Activated CD4-positive, alpha-beta T cell treated with anti-CD3 and anti-CD28 coated beads for 24 hours (primary cell): ENCODE measurements at places on chromosomes 5 and 9.

DNA sequence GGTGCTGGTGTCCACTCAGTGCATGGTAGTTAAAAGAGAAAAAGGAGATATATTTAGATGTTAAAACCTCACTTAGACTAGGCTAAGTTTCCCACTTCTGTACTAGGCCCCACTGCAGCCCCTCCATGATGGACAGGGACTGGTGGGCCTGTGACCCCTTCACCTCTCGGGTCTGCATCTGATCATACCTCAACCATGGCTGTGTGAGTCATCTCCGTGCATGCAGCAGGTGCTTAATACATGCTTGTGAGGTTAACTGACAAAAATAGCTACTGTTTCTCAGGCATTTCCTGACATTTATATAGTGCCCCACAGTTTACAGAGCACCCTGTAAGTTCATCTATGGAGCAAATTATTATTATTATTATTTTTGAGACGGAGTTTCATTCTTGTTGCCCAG lies 8.4 kb upstream of the URM1 start:
- no peak for DNase-seq

- DNase-seq: no peak
These were observed 32.5 kb downstream of the COL27A1 start for GRCh38 chr9:114187827-114188226.

DNA sequence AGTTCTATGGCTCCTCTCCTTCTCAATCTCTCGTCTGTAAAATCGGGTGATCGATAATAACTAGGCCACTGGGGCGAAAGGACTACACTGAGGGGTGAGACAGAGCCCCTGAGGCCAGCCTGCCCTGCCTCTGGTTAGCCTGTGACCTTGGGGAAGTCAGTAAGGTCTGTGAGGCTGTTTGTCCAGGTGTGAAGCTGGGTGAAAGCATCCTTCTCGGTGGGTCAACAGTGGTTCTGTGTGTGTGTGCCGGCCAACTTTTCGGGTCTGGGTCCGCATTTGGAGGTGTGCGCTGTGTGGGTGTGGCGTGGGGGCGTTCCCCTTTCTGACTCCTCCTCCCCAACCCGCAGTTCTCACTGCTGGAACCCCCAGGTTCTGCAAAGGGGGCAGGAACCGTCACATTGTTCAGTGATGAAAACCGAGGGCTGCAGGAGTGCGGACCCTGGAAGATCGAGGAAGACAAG lies 5.0 kb upstream of the RNF44 start:
- DNase-seq: no peak

DNA sequence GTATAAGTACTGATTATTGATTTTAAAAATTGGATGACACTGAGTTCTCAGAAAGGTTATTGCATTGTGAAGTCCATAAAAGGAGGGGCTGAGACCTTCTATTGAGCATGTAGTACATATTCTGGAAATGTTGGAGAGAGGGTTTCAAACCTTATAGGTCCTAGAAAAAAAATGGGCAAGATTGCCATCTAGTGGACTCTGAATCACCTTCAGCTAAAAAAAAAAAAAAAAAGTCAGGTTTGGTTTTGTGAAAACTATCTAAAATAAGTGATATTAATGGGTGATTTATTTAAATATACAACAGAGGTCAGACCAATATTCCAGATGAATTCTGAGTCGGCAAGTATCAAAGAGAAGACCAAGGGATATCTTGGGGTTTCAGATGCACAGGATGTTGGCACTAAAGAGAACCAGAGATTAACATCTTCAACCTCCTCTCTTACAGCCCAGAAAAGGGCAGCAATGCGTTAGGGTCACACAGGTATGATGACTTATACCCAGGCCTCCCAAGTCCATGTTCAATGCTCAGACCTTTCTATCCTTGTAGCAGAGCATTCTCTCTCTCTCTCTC lies 109.8 kb upstream of the NMUR2 start:
- no peak for DNase-seq

- no peak for DNase-seq
These were observed 427.8 kb upstream of the C9orf72 start for GRCh38 chr9:28001096-28001495.

DNA sequence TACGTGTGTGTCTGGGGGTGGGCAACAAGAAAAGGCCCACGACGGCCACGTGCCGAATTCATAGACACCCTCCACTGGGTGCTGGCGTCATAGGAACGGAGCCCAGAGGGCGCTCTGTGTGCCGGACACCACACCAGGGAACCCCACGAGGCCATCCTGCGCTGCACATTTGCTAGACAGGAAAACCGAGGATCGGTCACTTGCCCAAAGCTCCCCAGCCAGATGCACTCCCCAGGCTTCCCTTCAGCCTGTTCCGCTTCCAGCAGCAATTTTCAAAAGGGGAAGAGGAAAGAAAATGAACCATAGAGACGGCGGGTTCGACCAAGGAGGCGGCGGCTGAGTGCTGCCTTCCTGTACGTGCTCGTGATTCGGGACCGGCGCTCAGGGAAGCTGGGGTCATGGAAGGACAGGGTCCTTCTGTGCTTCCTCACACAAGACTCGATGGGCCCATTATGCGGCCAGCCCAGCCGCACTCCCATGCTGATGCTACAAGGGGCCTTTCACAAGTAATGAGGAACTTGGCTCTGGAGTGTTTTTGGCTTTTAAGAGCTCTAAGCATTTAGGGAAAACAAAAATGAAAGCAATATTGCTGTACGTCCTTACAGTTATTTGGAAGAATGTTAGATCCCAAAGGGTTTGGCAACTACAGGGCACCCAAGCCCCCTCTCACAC lies 124.6 kb upstream of the SARDH start:
- DNase-seq: no peak

GRCh38 chr9:125066839-125067619 lies 76.3 kb downstream of the SCAI start:
- no peak for DNase-seq

GRCh38 chr9:93125331-93125894 lies 8.6 kb downstream of the NINJ1 start:
- DNase-seq: no peak

DNA sequence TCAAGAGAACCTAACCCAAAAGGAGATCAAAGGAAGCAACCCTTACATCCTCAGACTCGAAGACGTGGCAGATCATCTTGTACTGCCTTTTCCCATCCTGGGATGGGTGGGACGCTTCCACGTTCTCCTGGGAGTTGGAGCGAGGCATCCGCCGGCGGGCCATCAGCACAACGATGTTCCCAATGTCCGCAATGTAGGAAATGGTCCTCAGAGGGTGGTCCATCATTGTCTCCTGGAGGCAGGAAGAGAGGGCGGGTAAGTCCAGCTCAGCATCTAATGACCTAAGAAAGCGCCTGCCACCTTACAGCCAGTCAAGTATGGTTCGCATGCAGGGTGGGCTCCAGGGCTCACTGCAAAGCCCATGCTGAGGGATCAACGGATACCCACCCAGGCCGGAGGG lies 131.2 kb downstream of the ENTREP1 start:
- DNase-seq: no peak
